NCI-H187 (cell line): ENCODE measurements at places on chromosomes 2 and 18.
A peak's percentile ranks its signal among the peaks of the same experiment; 100 is the strongest.

DNA sequence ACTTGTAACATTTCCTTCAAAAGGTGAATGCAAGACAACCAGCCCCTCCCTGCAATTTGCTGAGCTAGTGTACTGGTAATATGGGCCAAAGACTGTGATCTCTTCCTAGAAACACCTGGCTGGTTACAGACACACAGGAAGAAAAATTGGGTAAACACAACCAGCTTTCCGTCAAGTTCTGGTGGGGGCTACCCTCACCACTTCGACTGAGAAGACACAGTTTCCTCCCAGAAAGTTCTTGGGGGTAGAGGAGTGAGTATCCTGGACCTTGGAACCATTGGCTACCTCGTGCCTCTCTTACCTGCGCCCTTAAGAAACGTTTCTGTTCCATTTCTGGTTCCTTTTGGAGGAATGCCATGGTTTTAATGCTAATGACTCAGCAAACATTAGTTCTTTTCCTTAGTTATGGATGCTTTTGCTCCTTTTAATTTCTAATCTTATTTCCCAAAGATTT, 120.9 kb upstream of the DLX2 start:
- DNase-seq: no peak

- DNase-seq: no peak
Observed at GRCh38 chr2:22377268-22377667, 1007.7 kb upstream of the KLHL29 start.

DNA sequence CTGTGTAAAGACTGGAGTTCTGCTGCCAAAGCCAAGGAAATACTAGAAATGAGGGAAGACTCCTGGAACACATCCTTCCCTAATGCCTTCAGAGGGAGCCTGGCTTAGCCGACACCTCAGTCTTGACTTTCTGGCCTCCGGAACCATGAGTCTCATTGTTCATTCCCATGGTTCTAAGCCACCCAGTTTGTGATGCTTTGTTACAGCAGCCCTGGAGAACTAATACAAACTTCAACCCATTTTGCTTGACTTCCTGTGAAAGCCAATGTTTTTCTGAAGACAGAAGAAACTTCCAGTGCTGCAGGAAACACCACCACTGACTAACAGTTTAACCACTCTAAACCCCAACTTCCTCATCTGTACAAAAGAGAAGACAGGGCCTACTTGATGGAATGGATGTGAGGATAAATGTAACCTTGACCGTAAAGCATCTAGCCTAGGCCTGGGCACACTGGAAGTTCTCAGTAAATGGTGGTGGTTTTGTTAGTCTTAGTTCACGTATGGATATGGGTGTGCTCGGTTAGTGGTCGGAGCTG, 85.9 kb upstream of the RFX8 start:
- no peak for DNase-seq

DNA sequence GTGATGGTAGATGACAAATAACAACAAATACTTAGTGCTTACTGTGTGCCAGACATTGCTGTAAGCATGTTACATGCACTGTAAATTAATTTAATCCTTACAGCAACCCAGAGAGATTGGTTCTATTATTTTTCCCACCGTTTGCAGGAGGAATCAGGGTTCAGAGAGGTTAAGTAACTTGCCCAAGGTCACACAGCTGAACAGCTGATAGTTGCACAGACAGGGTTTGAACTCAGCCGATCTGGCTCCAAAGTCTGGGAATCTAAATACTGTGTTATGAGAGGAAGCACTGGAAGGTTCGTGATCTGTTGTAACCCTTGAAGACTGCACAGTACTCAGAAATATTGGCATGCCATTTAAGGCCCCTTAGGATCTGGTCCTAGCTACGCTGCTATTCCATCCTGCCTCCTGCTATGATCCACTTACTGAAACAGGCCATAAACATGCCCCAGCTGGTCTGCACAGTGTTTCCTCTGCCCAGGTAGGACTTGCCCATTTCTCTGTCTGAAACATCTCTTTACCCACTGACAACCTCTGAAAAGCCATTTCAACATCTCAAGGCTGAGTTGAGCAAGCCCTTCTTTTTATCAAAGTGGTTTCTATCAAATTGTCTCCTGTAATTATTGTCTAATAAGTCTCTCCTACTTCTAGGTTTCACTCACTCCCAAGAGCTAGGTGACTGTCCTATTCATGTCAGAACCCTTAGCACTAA, 40.4 kb upstream of the MRPL33 start:
- DNase-seq: no peak

DNA sequence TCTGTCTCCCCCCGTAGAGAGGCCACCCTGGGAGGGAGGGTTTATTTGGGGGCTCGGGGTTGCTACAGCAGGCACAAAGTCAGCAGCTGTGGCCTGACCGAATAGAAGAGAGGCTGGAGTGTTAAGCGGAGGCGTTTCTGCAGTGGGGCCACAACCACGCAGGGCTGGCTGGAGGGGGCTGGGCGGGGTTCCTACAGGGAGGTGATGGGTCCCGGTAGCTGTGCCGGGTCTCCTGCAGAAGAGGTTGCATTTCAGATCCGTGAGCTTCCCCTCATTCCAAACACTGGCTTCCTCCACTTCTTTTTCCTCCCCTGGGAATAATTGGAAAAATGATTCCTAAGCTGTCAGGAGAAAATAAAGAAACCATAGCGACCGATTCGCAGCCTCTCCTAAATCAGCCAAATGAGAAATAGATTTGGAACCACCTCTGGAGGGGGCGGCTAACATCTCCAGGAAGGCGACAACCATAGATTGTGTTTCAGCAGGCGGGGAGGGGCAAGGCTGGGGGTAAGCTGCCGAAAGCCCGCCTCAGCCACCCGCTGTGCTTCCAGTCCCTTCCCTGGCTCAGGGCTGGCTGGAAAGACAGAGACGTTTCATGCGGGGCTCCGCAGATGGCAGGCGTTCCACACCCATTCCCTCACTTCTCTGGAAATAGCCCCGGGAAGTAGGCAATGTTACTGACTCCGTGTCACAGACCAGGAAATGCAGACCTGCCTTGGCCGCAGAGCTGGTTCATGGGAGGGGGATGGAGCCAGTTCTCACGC, 85.6 kb upstream of the TAF1B start:
- peak; percentile 90 for DNase-seq

DNA sequence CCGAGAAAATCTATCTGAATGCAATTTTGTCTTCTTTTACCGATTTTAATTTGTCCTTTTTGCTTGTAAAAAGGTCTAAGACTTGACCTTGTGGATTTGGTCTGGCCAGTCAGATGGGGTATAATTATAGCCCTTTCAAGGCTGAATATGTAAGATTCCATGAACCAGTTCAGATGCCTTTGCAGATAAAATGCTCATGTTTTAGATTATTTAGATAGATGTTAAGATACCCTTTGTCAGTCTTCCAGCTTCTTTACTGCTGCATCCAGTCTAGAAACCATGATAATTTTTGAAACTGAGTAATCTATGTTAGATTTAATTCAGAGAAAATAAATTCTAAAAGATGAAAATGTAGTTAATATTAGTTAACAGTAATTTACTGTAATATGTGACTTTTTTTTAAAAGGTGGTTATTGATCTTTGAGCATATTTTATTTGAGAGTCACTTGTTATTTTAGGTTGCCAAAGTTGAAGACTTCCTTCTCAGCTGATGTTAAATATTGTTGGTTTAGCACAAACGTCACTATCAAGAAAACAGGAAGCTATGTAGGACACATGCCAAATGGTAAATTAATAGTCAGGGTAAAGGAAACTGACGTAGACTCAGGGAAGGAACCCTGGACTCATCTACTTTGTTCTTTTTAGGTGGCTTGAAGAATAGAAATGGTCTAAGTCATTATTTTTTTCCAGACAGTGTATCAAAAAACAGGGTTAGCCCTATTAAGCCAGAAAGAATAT, 29.8 kb downstream of the BABAM2 start:
- no peak for DNase-seq

GRCh38 chr2:208036357-208036756, 11.0 kb upstream of the PLEKHM3 start:
- DNase-seq: no peak

DNA sequence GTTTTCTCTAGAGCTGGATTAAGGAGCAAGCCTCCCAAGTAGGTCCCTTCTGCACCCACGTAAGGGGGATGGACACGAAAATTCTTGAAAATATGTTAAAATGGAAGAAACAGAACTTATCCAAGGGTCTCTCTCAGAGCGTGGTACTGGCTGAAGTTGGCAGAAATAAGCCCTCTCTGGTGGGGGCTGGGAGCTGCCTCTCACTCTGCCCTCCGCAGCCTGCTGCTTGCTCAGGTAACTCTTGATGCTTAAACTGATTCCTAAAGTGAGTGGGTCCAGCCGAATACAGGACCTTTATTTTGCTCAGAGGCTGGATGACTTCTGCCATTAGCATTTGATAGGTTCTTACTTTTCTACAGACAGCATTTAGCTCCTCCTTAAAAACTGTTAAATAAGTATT, 78.1 kb downstream of the SPHKAP start:
- DNase-seq: no peak

GRCh38 chr18:79945118-79946042, 6.1 kb downstream of the SLC66A2 start:
- no peak for DNase-seq
